Activated naive CD4-positive, alpha-beta T cell treated with anti-CD3 and anti-CD28 coated beads, Interleukin-2, amount 50 U/mL, for 16 hours (primary cell): ENCODE measurements at places on chromosomes 5 and 9.

- no peak for DNase-seq
These were observed 984.6 kb upstream of the SEMA6A start for GRCh38 chr5:117559005-117559844.

DNA sequence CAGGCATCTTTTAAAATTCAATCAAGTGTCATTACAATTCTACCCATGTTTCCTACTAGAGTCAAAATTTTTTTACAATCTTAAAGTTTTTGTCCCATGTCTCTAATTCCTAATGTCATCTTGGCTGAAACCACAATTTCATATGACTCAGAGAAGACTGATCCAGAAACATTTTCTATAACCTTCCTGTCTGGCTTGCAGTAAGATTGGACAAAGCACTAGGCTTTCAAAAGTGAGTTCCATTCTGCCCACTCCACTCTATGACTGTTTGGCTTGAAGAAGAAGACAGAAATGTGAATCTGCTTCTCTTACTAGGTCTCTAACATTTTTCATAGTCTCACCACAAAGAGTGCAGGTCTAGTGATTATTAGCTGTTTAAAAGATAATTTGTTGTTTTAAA lies 88.8 kb downstream of the NR3C1 start:
- no peak for DNase-seq

DNA sequence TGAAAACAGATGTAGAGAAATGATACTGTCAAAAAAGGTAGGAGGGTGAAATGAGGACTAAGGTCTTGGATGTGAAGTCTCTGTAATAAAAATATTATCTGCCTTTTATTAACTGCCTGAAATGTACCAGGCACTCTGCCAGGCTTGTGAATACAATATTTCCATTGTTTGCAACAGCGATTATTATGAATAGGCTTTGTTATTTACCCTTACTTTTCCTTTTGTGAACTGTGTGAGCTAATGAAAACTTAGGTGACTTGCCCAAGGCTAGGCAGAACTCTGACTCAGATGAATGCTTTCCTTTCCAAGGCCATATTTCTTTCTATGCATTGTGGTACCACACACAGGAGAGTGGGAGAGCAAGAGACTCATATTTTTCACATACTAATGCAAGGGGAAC lies 204.1 kb downstream of the CDH12 start:
- no peak for DNase-seq

GRCh38 chr5:33445798-33446197 lies 5.0 kb downstream of the TARS1 start:
- DNase-seq = no peak

- DNase-seq = no peak
These were observed 35.8 kb downstream of the FGF1 start for GRCh38 chr5:142650060-142650459.

GRCh38 chr9:122236681-122237080 lies 7.9 kb upstream of the LHX6 start:
- DNase-seq = no peak

- DNase-seq = no peak
These were observed 535.9 kb downstream of the DNAH5 start for GRCh38 chr5:13408616-13409015.
